Skeletal muscle cell (primary cell): ENCODE measurements at places on chromosomes 2 and 18.

DNA sequence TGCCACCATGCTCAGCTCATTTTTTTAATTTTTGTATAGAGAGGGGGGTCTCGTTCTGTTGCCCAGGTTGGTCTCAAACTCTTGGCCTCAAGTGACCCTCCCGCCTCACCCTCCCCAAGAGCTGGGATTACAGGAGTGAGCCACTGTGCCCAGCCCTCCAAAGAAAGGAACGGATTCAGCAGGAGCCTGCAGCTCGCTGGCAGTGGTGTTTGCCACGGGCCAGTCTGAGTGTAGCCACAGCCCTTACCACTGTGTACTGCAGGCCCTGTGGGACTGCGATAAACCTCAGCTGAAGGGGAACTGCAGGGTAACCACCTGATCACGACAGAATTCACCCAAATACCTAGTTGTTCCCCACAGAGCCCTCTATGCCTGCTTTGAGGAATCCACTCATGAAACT lies 6.8 kb downstream of the COPS9 start:
- no peak for DNase-seq

DNA sequence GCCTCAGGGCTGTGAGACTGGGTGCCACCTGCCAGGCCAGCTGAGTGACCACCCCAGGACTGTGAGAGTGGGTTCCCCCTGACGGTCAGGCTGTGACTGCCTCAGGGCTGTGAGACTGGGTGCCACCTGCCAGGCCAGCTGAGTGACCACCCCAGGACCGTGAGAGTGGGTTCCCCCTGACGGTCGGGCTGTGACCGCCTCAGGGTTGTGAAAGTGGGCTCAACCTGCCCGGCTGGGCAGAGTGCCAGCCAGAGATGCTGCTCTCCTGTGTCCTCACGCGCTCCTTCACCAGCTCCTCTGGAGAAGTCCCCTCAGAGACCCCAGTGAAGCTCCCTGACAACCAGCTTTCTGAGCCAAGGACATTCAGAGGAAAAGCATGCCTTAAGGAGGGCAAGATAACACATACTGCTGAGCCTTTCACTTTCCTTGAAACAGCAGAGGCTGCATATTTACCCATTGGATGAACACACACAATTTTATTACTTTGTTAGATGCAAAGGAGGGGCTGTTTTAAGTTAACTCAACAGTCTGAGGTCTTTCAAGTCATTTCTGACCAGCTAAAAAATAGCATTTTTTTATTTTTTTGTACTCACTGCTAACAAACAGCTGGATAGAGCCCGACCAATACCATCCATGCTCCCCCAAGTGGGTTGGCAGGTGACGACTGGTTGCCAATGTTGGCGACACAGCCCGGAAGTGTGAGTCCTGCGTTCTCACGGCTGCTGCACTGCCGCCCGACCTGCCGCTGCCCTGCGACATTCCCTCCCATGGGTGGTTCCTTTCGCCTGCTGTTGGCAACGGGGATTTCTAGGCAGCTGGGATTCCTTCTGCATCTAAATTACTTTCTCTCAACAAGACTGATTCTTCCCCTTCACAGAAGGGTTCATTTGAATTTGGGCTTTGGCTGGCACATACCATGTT lies 70.7 kb downstream of the NDUFA10 start:
- no peak for DNase-seq

GRCh38 chr2:37637190-37637860 lies 34.1 kb downstream of the CDC42EP3 start:
- no peak for DNase-seq

DNA sequence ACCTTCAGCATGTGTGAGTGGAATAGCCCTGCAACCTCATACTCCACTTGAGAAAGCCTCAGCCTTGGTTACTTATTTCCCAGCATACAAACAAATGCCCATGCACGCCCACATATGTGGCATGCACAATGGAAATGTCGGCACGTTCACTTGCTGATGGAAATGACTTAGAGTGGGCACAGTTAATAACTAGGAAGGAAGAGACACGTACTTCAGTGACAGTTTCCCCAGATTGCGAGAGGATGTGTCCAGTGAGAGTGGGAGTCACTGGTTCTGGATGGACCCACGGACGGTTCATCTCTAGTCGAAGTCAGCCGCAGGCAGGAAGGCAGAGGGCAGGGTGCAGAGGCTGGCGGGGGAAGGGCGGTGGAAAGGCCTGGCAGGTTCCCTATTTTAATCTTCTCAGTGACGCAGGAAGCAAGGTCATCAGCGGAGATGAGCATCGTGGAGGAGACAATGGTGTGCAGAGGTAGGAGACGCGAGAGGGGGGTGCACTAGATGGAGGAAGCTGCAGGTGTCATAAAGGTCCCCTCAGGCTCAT lies 350.7 kb upstream of the MYT1L start:
- no peak for DNase-seq
